ENCODE measurements at places on chromosomes 2 and 18.

- no peak for DNase-seq
Observed at GRCh38 chr2:56615760-56616159, 432.0 kb downstream of the CCDC85A start.

GRCh38 chr2:48902521-48902920 lies 147.0 kb upstream of the LHCGR start:
- no peak for DNase-seq

DNA sequence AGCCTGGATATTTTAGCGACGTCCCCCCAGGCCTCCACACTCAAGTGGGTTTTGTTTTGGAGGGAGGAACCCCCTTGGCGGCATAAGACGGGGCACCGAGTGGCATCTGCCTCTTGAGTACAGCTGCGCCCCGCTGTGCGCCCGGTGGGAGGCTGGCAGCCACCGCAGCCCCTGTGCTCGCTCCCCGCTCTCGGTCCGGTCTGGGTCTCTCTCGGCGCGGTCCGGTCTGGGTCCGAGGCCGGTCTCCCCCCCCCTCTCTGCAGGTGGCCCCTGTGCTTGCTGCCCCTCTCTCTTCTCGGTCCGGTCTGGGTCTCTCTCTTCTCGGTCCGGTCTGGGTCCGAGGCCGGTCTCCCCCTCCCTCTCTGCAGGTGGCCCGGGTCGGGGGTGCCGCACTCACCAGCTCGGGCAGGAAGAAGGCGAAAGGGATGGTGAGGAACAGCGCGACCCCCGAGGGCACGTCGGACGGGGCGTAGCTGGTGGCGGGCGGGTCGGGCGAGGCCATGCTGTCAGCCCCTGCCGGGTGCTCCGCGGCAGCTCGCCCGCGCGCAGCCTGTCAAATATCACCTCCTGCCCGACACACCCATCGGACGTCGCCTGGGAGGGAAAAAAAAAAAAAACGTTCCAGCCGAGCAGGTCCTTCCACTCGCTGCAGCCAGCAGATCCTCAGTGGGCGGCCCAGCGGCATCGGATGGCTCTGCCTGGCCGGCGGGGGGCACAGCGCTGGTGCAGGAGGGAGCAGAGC lies at the start of gene MALL:
MALL (minus strand) TSS at position 532 of the 742 bp plus-strand sequence; CDS start at position 502, 30 bp downstream.
- DNase-seq = no peak

GRCh38 chr2:70030724-70031420 lies 56.4 kb upstream of the PCBP1 start:
- no peak for DNase-seq

- DNase-seq = no peak
Observed at GRCh38 chr18:8696749-8697211, 8.6 kb upstream of the MTCL1 start.
